ENCODE measurements at places on chromosomes 4 and X. TPM values are rescaled to one million over a fixed set of nuclear protein-coding genes. Genes with fewer than 3 reads are reported as not detected.

DNA sequence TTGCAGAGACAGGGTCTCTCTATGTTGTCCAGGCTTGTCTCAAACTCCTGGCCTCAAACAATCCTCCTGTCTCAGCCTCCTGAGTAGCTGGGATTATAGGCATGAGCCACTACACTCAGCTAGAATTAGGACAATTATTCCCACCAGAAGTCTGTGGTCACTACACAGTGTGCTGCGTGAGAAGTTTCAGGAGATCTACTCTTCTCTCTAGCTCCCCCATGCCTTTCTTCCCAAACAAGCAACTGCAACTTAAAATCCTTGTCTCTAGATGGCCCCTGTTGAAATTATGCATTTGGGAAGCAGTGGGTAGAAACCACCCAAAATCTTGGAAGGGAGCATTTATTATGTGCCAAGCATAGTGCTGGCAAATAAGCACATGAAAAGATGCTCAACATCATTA is 21.1 kb upstream of the MAP7D3 start:
- no peak for DNase-seq

PCDH18 gene
- total RNA-seq: 64.6 TPM

S100P gene
- not detected for total RNA-seq

GPC3 gene
- 1.6 TPM for total RNA-seq

DNA sequence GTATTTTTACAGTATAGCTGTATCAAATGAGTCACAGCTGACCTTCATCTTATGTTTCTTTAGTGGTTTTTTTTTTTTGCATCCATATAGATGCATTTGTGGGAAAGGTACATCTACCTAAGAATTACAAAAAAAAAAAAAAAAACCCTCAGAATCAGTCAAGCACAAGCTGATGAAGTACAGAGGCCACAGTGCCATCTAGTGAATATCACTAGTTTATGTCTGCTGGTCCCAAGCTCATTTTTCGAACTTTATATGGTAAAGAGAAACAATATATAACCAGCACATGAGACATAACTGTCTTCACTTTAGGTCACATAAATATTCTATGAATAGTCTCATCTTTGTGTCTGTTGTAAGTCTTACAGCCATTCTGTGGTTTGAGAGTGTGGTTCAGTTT is 220.1 kb downstream of the DLG3 start:
- DNase-seq: no peak

All from sigmoid colon (tissue), 7 donors.